ENCODE measurements at places on chromosomes 11 and 22.

DNA sequence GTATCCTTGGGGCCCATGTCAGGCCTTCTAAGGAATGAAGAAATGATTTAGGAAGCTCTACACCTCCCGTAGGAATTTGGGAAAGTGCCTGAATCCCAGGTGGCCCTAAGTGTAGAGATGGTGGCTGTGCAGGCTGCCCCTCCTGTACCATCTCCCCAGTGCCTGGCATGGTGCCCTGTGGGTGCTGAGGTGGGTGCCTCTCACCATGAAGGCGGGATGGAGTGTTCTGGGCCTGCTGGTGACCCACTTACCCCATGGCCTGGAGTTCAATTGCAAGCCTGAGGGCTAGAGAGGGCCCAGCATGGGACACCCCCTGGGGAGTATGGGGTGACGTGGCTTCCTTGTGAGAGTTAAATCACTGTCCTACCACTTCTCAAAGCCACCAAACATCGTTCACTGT, 19.8 kb downstream of the SAMM50 start:
- no peak for DNase-seq

DNA sequence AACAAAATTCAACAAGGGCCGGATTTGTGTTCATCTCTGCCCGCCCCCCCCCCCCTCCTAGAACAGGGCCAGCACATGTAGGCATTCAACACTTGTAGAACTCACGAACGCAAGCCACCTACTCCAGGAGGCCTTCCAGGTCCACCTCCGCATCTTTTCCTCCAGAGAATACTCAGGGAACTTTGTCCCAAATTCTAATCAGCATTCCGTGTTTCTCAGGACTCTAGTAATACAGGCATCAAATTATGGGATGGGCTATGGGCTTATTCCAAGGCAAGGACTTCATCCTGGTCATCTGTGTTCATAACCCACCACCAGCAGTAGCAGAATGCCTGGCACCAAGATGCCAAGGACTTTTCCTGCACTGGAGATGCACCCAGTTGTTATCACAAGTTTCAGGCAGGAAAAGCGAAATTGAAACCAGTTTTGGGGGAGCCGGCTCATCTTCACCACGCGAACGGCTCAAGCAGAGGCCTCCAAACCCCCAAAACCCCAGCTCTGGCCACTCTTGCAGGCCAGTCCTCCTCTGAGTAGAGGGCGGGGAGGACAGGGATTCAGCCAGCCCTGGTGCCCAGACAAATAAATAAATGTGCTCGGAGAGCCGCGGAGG, 462 bp downstream of the UBE2L6 start:
- no peak for DNase-seq

DNA sequence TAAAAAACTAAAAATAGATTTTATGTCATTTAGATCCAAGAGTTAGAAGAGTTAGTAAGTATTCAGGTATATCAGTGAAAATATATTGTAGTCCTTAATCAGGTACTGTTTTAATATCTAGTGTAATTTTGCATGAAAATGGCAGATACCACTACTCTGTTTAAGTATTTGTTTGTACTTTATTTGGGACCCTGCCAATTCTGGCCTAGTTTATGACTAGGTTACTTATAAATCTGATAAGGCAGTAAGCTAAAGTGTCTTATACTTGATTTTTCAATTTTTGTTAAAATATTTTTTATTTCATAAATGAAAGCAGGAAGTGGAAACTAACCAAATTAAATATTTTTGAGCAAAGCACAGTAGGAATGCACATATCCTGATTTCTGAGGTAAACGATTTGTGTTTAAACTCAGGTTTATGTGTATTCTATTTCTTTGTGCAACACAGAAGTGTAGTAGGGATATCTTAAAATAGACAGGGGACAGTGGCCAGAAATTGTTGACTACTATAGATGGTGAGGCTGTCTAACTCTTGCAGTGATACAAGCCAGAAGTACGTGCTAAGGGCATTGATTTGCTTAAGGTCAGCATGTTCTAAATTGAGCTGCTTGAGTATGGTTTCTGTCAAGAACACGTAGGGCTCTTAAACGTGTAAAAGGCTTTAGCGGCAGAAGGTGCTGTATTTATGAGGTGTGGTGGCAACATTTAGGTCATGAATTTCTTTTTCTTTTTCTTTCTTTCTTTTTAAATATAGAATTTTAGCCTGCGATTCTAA, 34.0 kb downstream of the HIPK3 start:
- no peak for DNase-seq

GRCh38 chr11:119335655-119336543, 1.6 kb downstream of the RNF26 start:
- no peak for DNase-seq

GRCh38 chr11:8735094-8735493, 52.5 kb downstream of the RPL27A start:
- no peak for DNase-seq

- peak; percentile 24 for DNase-seq
Observed at GRCh38 chr11:68383976-68384501, 71.6 kb downstream of the LRP5 start.

DNA sequence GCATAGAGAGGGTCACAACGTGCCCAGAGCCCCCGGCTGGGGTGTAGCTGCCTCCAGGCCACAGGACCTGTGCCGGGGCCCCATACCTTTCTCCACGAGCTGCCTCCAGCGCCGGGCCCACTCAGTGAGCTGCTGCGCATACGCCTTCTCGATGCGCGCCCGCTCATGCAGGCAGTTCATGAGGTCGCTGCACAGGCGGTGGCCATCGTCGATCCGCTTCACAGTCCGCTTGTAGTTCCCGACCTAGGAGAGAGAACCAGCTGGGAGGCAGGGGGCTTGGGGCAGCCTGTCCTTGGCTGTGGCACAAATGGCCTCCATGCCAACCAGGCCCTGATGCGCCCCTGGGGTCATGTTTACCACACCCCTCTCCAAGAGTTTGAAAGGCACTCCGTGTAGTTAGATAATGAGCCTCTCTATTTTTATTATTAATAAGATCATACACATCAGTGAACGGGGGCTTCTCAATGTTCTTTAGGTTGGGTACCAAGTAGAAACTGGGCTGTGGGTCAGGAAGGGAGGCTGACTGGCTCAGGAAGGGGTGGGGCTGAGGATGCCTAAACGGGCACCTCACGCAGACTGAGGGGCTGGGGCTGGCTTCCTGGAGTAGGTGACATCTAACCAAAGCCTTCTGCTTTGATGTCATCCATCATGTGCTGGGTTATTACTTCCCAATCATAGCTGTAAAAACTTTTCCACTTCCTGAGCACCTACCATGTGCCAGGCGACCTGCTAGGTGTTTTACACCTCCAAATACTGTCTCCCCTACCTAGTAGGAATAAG, 36.5 kb upstream of the ARFGAP3 start:
- no peak for DNase-seq

DNA sequence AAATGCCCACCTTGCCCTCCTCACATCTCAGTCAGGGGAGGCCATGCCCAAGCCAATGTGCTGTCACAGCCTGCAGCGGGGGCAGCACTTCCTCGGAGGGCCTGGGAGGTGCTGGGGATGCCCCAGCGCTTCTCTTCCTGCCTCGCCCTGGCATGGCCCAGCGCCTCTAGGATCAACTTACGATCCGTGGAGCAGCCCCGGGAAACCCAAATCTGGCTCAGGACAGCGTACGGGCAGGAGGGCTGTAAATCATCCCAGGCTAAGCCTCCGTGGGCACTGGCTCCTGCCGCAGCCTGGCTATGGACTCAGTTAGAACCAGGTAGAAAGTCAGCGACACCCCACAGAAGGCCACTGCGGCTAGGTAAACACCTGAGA, 60.9 kb upstream of the EMID1 start:
- no peak for DNase-seq

DNA sequence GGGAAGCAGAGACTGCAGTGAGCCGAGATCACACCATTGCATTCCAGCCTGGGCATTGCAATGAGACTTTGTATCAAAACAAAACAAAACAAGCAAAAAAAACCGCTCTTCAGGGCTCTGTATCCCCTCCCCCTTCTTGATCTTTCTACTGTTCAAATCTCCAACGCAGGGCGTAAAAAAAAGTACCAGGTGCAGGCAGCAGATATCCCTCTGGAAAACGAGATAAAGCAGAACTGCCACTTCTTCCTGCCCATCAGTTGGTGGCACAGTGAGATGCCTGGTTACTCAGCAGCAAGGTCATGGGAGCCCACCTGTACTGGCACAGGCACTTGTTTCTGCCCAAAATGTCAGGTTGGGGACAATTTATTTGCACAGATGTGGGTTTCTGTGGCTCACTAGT, 11.2 kb downstream of the CCS start:
- no peak for DNase-seq

- no peak for DNase-seq
Observed at GRCh38 chr22:41831383-41831782, 1.5 kb upstream of the SREBF2 start.

DNA sequence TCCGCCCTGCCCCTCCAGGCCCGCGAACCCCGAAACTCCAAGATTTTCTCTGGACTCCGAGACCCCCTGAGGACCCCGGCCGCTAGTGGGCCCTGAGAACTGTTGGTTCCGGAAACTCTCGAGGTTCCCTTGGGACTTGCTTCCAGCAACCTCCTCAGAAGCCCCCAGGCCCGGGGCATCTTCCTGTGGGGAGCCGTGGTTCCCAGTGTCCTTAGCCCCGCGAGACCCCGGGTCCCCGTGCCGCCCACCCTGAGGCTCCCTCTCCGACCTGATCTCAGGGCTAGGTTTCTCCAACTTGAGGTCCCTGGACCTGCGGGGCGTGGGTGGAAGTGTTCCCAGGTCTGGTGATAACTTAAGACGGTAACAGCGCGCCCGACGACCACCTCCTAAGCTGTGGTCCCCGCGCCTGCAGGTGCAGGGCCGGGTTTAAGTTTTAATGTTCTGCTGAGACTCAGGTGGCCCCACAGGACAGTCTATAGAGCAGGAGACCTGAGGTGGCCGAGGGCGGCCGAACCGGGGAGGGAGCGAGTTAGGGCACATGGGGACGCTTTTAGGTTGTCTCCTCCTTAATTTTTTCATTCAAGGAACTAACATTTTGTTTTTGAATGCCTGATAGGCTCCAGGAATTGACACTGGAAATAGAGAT, 720 bp downstream of the FAM118A start:
- DNase-seq = no peak

- DNase-seq = no peak
Observed at GRCh38 chr11:47136921-47137320, 39.8 kb downstream of the ARFGAP2 start.

DNA sequence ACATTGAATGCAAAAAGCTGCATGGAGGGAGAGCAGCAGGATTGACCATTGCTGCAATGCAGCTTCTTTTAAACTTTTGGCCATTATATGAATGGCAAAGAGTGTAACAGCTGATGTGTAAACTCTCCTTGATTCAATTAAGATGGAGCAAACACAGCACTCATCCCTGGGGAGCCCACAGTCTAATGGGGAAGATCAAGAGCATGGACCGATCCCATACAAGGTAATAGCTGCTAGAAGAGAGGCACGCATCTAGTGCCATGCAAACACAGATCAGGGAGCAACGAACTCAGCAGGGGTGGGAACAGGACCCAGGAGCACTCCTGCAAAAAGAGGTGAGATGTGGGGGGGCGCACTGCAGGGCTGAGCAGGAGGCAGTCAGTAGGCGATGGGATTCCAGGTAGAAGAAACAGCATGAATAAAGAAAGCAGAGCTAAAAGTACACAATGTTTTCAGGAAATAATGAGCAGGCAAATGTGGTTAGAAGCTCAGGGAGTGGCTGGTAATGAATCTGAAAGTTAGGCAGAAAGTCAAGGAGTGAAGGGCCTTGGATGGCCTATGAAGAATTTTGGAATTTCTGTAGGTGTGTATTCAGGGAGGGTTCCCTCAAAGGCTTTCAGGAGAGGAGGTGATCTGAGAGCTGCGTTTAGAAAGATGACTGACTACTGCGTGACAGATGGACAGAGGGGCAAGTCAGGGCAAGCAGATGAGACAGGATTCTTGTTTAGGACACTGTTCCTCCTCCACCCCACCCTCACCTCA, 17.2 kb upstream of the BMAL1 start:
- DNase-seq = no peak

DNA sequence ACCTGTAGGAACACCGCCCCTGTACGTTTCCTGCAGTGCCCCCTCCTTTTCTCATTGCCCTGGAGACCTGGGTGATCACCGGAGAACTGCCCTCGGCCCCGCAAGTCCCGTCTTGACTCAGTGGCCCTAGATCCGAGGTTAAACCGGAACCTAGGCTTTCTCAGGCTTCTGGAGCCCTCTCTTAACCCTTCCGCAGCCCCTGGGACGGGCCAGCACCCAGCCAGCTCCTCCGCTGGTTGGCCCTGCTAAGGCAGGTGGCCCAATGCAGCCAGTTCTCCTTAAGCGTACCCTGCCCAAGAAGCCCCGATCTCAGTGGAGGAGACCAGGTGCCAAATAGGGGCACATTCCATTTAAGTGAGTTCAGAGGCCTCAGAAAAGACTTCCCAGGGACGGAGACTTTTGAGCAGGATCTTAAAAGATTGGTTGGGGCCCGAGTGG, 776 bp downstream of the NLRX1 start:
- DNase-seq = no peak
